Right cardiac atrium (tissue), 5 donors: ENCODE measurements at places on chromosomes 6 and 20. TPM values are rescaled to one million over a fixed set of nuclear protein-coding genes. Genes with fewer than 3 reads are reported as not detected.

GRCh38 chr20:37315452-37316110 lies 26.1 kb downstream of the MANBAL start:
- peak; percentile 80 for DNase-seq

DNA sequence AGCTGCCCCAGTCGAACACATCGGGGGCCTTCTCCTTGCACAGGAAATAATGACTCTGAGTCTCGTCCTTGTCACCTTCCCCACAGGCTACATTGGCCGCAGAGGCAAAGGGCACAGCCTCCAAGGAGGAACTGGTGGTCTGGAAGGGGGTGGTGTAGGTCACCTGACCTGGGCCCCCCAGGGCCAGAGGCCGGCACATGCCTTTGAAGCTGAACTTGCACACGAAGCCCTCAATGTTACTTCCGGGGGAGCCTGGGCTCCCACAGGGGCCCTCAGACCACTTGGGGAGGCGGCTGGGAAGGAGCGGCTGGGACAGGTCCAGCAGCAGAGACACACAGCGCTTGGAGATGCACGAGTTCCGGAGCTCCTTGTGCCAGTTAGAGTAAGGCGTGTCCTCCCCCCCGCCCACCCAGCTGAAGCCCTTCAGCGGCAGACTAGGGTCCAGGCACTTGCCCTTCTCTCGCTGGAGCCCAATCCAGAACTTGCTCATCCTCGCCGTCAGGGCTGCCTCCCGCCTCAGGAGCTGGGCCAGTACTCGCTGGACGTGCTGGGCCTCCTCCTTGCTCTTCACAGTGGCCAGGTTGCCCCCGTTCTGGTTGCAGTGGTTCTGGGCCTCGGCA lies 578 bp downstream of the CD93 start:
- no peak for DNase-seq

DNA sequence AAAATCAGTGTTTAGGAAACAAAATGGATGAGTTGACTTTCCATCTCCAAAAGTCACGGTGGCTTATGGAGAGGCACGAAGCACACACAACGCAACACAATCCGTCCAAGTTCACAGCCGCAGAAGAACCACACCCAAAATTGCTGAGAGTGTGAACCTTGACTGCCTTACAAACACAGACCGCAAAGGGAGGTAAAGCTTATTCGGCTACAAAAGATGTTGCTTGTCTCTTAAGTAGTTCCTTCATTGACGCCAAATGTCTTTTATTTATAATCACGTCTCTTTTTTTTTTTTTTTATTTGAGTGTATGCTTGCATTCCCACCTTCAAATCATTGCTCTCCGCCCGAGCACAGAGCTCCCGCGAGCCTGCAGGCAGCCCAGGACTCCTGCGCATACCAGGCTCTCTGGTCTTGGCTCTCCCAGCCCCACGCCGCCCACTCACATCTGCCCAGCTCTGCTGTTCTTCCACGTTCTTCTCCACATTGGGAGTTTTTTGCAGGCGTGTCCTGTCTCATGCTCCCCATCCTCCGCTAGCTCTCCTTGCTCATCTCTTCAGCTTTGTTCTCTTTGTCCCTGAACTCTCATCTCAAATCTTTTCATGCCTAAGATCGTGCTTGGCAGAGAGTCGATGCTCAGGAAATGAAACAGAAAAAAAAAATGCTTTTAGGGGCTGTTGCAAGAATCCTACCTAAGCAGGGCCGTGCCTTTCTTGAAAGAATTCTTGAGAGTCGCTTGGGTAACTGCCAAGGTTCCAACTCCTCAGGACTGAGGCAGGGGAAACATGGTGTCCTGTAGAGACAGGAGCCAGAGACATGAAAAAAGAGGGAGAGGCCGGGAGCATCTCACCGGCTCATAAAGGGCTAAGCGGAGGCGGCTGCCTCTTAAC lies 25.8 kb downstream of the LY86 start:
- DNase-seq: no peak

DNA sequence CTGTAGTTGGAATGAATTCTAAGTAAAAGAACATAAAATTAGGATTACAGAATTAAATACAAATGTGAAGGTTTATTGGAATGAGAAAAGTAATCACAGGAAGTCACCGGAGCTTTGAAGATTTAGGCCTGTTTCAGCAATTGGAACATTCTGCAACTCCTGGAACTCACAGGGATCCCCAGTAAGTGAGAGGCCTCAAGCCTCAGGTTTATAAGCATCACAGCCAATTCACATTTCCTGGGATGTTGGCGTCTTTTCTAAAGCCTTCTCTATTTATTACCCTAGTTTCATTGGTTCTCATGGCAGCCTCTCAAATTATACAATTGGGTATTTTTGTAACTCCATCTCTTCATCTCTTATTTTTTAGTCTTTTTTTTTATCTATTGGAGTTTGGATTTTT lies 90.4 kb upstream of the HIVEP1 start:
- DNase-seq: no peak

- DNase-seq: no peak
Measured at GRCh38 chr20:36463212-36464061, 77.9 kb upstream of the MYL9 start.

GRCh38 chr20:50398821-50399554 lies 111.2 kb upstream of the PTPN1 start:
- peak; percentile 80 for DNase-seq

The TMEM217 gene
- polyA plus RNA-seq: 0.16 TPM

DNA sequence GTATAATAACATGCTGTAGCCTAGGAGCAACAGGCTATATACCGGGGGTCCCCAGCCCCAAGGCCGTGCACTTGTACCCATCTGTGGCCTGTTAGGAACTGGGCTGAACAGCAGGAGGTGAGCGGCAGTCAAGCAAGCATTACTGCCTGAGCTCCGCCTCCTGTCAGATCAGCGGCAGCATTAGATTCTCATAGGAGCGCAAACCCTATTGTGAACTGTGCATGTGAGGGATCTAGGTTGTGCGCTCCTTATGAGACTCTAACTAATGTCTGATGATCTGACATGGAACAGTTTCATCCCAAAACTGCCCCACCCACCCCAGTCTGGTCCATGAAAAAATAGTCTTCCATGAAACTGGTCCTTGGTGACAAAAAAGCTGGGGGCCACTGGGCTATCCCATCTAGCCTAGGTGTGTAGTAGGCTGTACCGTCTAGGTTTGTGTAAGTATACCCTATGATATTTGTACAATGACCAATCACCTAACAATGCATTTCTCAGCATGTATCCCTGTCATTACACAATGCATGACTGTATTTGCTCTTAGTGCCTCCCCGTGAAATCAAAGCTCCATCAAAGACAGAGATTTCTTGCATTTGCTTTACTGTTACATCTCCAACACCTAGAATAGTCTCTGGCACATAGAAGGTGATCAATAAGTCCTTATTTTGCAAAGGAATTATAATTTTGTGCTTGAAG lies 30.8 kb downstream of the NHSL1 start:
- no peak for DNase-seq

DNA sequence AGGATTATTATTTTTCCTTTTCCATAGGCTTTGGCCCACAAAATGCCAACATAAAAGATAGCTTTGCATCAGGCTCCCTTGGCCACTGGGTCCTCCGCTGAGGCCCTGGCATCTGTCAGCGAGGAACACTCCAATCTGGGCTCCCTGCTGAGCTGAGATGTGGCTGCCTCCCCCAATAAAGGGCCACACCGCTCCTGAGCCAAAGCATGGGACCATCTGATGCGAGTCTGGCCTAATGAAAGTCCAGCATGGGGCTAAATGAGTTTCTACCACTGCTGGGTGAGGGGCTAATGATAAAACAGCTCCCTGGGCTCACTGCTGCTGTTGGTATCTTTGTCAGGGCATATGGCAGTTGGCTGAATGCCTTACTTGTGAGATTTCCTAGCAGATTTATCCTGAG lies 817.5 kb upstream of the SLC35B3 start:
- DNase-seq: no peak

- no peak for DNase-seq
Measured at GRCh38 chr20:40156600-40157317, 532.3 kb downstream of the MAFB start.

The APOM gene
- 3.9 TPM for polyA plus RNA-seq

GRCh38 chr20:25222461-25223178 lies 25.3 kb upstream of the PYGB start:
- DNase-seq: peak; percentile 49

GRCh38 chr20:46349742-46350056 lies 41.4 kb upstream of the CDH22 start:
- no peak for DNase-seq

GRCh38 chr6:133298801-133299200 lies 57.6 kb downstream of the EYA4 start:
- DNase-seq: no peak

The HLA-DQB1 gene
- 19.8 TPM for polyA plus RNA-seq

- DNase-seq: no peak
Measured at GRCh38 chr6:141403103-141403502, 729.6 kb upstream of the GJE1 start.

The POU3F2 gene
- polyA plus RNA-seq: 0.05 TPM

- DNase-seq: no peak
Measured at GRCh38 chr6:157760589-157761330, 62.3 kb upstream of the SNX9 start.

DNA sequence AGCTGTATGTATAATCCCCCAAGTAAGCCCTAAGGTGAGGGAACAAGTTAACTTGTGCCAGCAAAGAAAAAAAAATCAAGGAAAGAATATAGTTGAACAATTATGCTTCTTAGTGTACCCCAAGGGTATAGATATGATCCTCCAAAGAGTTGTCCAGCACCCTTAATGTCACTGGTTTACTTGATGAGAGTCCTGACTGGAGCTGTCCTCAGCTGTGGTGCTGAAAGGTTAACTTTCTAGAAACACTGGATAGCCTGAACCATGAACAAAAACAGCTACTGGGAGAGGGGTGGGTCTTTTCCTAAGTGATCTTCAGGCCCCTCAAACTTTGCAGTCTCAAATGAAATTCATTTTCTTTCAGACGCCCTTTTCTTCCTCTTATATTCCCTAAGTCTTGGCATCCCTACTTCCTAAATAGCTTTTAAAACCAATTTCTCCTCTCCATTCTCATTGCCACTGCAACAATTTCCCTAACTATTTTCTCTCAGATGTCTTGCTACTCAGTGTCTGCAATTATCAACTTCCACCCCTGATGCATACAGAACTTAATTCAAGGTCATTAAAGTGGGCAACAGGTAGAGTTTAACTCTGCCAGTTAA lies 83.5 kb upstream of the PROKR2 start:
- DNase-seq: no peak

DNA sequence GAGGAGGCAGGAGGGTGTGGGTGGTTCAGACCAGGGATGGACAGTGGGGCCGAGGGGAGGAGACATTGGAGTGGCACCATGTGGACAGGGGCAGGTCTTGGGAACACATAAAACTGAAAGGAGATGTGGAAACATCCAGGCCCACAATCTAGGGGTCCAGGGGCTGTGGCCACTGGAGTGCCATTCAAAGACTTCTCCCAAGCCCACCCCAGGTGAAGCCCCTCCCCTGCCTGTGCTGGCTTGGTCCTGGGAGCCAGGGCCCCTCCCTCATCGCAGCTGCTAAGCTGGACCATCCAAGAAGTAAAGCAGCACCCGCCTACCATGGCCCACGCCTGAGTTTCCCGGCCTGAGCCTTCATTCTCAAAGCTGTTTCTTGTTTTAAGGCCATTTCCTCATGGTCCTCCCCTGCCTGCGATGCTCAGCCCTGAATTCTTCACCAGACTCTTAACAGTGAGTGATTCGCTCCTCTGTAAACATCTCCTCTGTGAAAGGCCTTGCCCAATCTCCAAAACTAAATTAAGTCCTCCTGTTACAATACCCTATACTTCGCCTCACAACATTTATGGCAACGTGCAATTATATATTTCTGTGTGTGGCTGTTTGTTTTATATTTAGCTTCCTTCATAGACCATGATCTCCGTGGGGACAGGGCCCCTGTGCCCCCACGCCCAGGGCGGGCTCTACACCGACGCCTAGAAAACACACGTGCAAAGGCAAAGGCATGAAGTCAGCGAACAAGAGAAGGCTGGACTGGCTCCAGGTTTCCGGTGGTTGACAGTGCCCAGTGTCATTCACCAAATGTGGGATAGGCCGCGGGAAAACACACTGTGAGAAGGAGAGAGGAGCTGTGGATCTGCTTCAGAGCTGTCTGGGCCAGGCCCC lies 267.8 kb downstream of the ERMARD start:
- DNase-seq: no peak

DNA sequence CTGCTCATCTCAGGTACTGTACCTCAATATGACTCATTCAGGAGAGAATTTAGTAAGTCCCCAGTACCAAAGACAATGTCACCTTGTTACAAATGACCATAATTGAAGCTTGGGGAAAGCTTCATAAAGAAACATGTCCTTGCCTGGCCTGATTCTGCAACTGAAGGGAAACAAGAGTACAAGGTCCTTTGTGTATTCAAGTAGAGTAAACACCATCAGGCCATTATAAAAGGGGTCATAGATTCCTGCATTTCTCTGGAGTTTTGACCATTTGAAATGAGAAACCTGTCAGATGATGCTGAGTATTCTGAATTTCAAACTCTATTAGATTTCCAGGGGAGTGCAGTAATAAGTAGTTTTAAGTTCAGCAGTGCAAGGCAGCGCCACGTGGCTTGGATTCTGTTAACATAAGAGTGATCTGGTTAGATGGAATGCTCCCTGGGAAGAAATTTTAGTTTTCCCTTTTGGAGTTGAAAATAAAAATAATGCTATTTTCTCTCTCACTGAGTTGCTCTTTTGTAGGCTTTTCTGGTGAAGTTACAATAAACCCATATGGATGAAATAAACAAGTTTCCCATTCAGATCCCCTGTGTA lies 1054.3 kb downstream of the EPHA7 start:
- DNase-seq: no peak

DNA sequence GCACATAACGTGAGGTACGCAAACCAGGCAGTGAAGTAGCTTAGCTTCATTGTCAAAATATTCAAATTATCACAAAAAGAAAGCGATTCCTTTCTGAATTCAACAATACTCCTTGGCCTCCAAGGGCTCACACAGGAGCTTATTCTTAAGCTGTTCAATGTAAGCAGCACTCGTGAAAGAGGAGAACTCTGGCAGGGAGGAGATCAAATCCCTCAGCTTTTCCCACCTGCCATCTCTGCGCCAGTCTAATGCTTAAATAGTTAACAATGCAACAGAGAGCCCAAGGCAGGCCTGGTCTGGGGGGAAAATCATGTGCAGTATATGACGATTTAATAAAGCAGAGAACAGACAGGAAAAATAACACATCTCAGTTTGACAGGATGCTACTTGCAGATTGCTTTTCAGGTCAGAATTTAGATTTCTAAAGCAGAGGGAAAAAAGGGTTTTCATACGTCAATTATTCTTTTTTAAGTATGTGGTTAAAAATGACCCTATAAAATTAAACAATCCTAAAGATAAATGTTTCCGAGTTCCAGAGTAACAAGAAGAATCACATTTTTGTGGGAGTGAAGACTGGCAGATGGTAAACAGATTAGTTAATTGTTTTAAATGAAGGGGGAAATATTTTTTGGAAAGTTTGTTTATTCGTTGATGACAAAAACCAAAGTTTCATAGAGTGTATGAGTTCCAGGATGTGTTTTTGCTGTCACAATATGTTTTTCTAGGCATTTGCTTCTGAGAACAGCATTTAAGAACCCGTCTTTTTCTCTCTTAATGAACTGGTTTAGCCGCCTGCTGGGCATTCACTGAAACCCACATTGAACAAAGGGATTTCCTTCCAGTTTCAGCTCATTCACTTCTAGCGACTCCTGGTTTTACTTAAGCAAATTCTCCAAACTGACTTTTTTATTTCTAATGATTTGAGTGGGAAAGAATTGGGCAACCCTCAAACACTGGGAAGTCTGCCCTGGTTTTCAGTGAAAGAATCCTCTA lies 45.9 kb downstream of the PLAGL1 start:
- DNase-seq: no peak
